ENCODE measurements at places on chromosomes 1 and 21.

DNA sequence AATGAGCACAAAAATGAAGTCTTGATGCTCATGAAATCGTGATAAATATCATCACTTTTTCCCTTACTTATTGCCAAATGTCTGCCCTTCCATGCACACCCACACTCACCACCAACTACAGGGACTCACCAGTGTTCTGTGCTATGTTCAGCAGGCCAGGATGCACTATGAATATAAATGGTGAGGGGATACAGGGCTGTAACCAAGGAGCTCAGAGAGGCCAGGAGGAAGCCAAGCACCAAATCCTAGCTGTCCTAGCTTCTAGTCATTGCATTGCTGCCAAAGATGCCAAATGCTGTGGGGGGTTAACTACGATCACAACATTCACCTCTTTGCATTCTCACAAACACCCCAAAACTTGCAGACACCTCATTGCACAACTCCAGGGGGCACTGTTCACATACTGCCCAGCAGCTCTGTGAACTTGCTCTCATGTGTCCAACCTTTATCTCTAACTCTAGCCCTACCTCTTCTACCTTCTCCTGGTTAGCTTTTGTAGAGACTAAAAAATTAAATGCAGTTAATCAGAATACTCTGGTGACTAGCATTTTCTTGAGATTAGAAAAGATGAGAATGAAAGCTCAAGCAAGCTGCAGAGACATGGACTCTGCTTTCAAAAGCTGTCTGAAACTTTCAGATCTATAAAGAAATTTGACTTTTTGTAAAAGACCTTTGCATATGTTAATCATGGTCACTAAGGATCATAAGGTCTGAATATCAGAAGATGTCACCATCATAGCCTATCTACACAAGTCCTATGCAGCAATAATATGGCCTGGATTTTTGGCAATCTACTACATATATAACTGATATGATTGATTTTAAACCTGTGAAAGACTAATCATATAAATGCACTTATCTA lies 13.9 kb upstream of the KIF14 start:
- DNase-seq: no peak

GRCh38 chr1:189803364-189803763 lies 674.3 kb downstream of the BRINP3 start:
- no peak for DNase-seq

DNA sequence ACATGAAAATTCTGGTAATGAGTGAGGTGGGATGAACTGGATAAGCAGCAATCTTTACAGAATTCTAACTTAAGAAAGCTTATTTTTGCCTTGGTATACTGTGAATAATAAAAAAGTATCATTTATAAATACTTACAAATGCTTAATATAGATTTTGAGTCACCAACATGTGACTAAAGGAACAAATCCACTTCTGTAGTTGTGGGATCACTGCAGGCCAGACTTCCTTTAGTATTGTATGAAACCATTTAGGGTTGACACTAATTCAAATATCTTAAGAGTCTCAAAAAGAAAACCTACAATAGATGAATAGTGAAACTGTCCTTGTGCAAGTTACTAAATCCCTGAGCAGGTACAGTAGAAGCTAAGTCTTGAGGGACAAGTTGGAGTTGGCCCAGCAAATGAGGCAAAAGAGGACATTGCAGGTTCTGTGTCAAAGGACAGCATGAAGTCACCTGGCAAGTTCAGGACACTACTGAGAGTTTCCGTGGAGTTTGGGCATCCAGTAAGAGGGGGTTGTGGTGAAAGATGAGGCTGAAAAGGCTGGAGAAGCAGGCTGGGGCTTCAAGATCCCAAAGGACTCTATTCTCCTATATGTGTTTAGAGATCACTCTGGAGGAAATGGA lies 5.9 kb upstream of the THEM4 start:
- DNase-seq: no peak

DNA sequence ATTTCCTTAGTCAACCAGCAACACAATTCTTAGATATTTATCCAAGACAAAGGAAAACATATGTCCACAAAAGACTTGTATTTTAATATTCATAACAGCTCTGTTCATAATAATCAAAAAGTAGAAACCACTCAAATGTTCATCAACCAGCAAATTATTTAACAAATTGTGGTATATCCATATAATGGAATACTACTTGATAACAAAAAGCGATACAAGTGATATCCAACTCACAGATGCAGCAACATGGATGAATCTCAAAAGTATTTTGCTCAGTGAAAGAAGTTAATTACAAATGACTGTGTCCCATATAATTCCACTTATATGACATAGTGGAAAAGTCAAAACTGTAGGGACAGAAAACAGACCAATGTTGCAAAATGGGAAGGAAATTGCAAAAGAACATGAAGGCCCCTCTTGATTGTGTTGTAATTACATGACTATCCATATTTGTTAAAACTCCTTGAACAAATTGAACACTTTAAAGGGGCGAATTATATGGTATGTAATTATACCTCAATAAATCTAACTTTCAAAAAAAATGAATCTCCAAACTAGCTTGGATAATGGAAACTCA lies 116.9 kb downstream of the EDEM3 start:
- DNase-seq: no peak

DNA sequence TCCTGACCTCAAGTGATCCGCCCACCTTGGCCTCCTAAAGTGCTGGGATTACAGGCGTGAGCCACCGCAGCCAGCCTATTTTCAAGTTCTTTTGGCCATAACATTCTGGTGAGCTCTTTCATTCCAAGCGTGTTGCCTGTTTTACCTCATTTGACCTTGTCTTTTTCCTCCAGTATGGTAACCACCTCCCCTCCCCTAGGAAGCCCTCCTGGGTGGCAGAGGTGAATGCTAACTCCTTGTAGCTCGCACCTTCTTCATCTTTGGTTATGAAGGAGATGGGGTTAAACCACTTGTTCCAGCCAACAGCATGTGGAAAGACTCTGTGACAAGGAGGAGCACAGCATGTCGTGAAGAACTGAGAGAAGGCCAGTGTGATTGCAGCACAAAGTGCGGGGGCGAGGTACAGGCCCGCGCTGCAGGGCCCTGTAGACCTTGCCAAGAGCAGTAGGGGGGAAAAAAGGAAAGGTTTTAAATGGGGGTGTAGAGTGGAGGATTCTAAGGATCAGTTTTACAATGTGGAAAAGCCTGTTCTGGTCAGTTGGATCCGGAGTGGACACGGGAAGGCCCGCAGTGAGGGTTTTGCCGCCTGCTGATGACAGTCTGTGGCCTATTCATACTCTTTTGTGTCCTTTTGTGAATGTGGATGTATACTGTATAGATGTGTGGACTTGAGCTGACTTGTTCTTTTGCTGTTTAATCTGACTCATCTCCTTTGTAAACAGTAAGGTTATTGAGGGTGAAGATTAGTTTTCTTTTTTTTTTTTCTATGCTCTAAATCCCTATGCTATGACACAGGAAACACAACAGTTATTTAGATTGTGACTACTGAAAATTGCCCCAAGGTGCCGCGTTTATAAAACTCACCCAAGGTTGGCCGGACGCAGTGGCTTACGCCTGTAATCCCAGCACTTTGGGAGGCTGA lies 7.5 kb upstream of the ZNF436 start:
- DNase-seq: no peak

- no peak for DNase-seq
Observed at GRCh38 chr1:188642704-188643103, 1814.0 kb downstream of the PLA2G4A start.

DNA sequence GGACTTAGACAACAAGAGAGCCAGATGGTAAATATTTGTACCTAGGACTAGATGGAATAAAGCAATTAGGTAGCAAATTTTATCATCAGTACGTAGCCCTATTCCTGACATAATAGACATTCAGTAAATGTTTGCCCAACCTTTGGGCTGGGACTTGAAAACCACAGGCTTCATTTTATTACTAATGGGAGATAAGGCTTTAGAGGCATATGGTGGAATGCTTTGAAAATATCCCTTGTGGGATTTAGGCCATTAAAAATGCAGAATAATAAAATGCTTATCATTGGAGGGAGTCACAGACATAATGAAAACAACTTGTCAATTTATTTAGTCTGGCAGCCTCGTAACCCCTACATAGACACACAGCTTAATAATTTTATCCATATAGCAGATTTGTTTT lies 296.1 kb upstream of the SPAG17 start:
- DNase-seq: no peak

GRCh38 chr1:150807249-150808023 lies 624 bp downstream of the CTSK start:
- DNase-seq: no peak

DNA sequence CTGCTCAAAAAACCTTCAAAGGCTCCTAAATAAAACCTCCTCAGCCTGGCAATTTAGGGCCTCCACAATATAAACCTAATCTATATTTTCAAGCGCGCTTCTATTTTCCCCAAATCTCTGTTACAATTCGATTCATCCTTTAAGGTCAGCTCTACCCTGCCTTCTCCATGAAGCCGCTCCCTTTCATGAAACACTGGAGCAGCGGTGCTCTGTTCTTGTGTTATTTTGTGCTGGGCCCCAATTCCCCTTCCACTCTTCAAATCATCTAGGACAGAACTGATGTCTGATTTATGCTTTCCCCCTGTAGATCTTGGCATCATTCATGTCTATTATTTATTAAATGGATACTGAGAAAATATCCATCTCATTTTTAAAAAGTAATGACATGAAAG lies 6.9 kb downstream of the ERRFI1 start:
- no peak for DNase-seq

GRCh38 chr1:38611664-38612211 lies 247.8 kb downstream of the RRAGC start:
- no peak for DNase-seq

- peak; percentile 40 for DNase-seq
Observed at GRCh38 chr1:32201011-32201855, 838 bp downstream of the CCDC28B start.

GRCh38 chr1:158179301-158180041 lies 1.2 kb upstream of the CD1D start:
- DNase-seq: no peak

DNA sequence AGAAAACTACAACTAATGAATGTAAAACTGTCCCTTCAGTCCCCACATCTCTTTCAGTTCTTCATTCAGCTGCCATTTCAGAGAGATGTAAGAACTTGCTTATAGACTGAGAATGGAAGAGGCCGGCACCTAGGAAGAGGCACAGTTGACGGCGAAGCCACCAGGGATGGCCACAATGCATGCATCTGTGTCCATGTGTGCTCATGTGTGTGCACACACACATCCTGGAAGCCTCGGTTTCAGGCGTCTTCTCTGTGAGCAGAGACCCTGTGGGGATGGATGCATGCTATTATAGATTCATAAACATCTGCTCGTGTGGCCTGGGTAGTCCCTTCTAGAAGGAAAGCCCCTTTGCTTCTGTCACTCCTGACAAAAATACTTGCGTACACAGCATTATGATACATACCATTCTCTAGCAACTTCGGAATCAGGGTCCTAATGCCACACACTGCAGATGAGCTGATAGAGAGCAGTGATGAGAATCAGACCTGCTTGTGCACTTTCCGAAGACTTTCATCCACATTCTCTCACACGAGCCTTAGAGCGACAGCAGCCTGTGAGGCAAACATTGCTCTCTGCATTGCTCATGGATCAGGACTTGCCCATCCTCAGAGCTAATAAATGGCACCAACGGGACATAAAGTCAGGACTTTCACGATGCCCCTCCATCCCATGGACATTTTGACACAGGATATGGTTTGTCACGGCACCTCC lies 12.4 kb upstream of the GPR61 start:
- no peak for DNase-seq

- DNase-seq: no peak
Observed at GRCh38 chr1:114189398-114189797, 35.7 kb upstream of the SYT6 start.

DNA sequence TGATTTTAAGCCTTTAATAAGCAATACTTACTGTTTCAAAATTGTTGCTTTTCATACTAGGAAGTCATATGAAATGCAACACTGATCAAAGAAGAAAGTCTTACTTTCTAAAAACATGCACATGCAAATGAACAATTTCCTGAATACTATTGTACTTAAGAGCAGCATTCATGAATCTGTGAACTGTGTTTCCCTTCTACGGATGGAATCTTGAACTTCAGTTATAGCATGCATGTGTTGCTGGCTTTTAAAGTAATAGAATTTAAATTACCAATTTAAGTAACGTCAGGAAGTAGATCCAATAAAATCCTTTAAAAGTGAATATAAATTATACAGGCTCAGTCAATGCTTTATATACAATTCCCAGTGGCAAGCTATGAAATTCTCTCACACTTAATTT lies 348.9 kb downstream of the KCNT2 start:
- DNase-seq: no peak

GRCh38 chr1:20621012-20621411 lies 12.2 kb upstream of the PINK1 start:
- no peak for DNase-seq

- DNase-seq: no peak
Observed at GRCh38 chr1:112927462-112927990, 28.5 kb downstream of the SLC16A1 start.
